ENCODE measurements at places on chromosomes 2 and 18.

GRCh38 chr2:8389431-8390108 is 292.3 kb upstream of the ID2 start:
- no peak for DNase-seq

GRCh38 chr18:59219672-59220163 is at the start of gene GRP:
TSS of gene GRP (plus strand) at chr18:59220158. CDS start at chr18:59220266, 108 bp downstream.
- DNase-seq = no peak

DNA sequence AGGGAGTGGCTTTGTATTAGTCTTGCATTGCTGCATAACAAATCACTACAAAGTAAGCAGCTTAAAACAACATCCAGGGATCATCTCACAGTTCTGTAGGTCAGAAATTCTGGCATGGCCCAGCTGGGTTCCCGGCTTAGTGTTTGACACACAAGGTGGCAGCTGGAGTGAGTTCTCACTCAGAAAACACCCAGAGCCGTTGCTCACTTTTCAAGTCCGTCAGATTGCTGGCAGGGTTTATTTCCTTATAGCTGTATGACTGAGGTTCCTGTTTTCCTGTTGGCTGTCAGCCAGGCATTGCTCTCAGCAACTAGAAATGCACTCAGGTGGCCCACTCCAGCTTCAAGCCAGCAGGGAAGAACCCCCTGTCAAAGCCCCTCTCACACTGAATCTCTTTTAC is 324.1 kb downstream of the CCDC178 start:
- DNase-seq = no peak

DNA sequence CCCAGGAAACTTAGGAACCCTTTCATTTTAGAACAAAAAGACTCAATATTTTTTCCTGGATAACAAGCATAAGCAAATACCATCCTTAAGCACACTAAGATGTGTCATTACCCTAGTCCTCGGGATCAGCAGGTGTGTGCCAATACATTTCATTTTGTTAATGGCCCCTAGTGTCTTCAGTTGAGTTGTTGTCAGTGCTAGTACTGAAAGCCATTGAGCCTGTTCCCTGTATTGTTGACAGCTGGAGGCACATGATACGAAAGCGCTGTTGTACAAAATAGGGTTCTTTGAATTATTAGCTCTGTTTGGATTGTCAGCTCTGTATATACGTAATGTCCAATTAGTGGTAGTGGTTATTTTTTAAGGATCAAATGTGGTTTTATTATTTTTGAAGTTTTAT is 29.5 kb downstream of the VAPA start:
- no peak for DNase-seq

- no peak for DNase-seq
These were observed 31.0 kb downstream of the KIF1A start for GRCh38 chr2:240789051-240789453.

DNA sequence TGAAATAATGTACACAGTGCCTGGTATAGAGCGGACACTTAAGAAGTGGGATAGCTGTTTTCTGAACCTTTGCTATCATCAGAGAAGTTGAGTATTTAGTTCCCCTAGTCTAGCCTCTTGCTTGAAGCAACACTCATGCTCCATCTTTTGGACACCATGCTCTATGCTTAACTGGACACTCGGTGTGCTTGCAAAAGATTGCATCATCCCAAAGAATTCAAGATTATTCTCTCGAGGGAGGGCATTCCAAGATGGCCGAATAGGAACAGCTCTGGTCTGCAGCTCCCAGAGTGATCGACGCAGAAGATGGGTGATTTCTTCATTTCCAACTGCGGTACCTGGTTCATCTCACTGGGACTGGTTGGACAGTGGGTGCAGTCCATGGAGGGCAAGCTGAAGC is 143.9 kb upstream of the FSHR start:
- no peak for DNase-seq

GRCh38 chr2:158600155-158600802 is 143.5 kb downstream of the PKP4 start:
- no peak for DNase-seq

GRCh38 chr18:79571211-79572092 is 108.2 kb upstream of the CTDP1 start:
- DNase-seq = no peak

GRCh38 chr2:105749583-105750400 is 5.1 kb downstream of the NCK2 start:
- DNase-seq = no peak

GRCh38 chr18:395456-396250 is 104.8 kb downstream of the COLEC12 start:
- DNase-seq = no peak

DNA sequence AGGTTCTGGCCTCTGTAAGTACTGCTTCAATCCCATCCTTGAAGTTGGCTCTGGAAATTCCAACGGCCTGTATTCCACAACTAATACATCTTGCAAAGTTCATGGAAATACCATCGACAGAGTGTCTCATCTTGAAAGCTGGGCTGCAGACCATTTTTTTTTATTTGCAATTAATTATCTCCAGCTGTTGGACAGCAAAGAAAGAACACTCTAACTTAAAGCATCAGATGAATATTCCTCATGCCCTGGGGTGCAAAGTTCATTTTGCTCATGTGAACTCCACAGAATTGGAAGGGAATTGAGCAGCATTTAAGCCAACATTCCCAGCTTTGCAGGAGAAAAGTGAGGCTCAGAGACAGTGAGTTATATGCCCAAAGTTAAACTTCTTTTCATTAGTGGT is 96.5 kb upstream of the PIEZO2 start:
- DNase-seq = no peak

DNA sequence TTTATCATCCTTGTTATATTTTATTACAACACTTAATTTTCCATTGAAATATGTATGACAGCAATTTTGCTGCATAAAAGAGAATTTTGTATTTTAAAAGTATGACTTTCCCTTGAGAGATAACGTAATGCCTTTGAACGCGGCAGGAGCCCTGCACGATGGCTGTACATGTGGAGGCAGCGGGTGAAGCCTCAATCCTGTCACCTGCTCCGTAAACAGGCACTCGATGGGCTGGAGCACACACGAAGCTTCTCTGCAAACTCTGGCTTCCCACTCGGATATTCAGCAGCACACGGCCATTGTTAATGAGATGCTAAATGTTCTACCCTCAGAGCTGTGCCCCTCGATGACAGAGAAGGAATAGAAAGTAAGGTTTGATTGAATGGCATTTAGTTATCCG is 184.4 kb downstream of the RTP5 start:
- no peak for DNase-seq

- peak; percentile 74 for DNase-seq
These were observed 84.5 kb downstream of the POU3F3 start for GRCh38 chr2:104938231-104938941.

GRCh38 chr18:59432803-59433597 is 73.9 kb upstream of the LMAN1 start:
- no peak for DNase-seq

DNA sequence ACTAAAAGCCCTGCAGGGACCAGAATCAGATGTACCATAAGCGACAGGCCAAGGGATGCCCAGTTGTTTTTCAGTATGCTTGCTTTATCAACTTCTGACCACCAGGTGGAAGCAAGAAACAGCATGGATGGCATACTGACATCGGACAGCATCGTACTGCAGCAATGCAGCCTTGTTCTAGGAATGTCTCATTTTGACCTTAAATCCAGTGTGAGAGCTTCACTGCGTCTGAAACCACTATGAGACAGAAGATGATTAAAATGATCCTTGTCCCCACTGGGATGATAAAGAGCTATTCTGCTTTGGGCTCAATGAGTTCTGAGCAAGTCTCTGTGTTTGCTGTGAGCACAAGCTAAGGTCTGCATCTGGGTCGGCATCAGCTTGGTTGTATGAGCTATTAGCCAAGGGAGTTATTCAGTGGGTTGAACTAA is 54.3 kb downstream of the CDK15 start:
- DNase-seq = peak; percentile 20

- no peak for DNase-seq
These were observed 167.8 kb upstream of the TRIB2 start for GRCh38 chr2:12548906-12549305.

- DNase-seq = no peak
These were observed 3.0 kb downstream of the LRRFIP1 start for GRCh38 chr2:237630216-237631000.

DNA sequence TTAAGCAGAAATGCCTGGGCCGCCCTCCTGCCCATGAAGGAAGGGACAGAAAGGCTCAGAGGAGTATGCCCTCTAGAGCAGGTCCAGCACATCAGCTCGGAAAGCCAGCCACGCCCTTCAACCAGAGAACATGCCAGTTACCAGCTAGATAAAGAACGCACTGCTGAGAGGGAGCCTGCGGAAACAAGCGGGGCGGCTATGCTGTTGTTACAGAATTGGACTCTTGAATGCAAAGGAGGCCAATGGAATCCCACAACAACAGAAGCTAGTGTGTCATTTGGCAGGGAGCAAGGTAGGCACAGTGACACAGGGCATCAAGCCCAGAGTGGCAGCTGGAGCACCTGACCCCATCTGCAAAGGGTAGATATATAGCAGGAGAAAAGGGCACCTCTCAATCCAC is 242.9 kb upstream of the ID2 start:
- no peak for DNase-seq

- no peak for DNase-seq
These were observed 144.9 kb downstream of the TNS1 start for GRCh38 chr2:217857624-217858506.

DNA sequence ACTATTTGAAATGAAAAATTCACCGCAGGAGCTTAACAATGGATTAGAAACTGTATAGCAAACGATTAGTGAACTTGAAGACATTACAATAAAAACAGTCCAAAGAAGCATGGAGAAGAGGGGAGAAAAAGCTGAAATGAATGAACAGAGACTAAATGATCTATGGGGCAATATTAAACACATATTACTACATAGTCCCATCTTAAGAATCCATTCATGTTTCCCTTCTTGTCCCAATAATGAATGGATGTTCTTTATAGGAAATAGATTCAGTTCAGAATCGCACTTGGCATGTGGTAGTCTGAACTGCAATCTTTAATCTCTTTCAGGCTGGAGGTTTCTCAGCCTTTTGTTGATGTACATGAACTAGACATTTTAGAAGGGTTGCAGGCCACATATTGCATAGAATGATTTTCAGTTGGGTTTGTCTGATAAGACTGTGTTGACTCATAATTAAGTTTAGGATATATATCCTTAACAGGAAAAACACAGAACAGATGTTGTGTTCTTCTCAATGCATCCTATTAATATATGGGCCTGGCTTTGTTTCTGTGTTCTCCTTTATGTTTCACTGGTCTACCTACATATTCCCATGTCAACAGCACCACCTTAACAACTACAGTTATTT is 27.9 kb downstream of the CCDC88A start:
- DNase-seq = no peak

- DNase-seq = no peak
These were observed 247.9 kb upstream of the POU3F3 start for GRCh38 chr2:104606056-104606455.

- no peak for DNase-seq
These were observed 39.5 kb upstream of the SLC14A1 start for GRCh38 chr18:45684341-45685115.

- DNase-seq = no peak
These were observed 26.0 kb downstream of the PLEK start for GRCh38 chr2:68391099-68391498.

DNA sequence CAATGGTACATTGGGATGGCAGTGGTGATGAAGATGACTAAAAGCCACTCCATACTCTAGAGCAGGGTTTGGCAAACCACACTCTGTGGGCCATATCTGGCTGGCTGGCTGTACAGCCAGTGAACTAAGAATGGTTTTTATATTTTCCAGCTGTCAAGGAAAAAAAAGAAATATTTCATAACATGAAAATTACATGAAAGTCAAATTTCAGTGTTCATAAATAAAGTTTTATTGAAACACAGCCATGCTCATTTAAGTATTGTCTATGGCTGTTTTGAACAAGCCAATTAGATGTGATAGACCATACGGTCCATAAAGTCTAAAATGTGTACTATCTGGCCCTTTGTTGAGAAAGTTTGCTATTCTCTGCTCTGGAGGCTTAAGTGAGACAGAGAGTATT is 1.5 kb downstream of the TTC21B start:
- DNase-seq = no peak

- DNase-seq = no peak
These were observed 40.5 kb upstream of the EFHD1 start for GRCh38 chr2:232592772-232593395.

- no peak for DNase-seq
These were observed 16.9 kb upstream of the KCNG3 start for GRCh38 chr2:42510608-42511243.

DNA sequence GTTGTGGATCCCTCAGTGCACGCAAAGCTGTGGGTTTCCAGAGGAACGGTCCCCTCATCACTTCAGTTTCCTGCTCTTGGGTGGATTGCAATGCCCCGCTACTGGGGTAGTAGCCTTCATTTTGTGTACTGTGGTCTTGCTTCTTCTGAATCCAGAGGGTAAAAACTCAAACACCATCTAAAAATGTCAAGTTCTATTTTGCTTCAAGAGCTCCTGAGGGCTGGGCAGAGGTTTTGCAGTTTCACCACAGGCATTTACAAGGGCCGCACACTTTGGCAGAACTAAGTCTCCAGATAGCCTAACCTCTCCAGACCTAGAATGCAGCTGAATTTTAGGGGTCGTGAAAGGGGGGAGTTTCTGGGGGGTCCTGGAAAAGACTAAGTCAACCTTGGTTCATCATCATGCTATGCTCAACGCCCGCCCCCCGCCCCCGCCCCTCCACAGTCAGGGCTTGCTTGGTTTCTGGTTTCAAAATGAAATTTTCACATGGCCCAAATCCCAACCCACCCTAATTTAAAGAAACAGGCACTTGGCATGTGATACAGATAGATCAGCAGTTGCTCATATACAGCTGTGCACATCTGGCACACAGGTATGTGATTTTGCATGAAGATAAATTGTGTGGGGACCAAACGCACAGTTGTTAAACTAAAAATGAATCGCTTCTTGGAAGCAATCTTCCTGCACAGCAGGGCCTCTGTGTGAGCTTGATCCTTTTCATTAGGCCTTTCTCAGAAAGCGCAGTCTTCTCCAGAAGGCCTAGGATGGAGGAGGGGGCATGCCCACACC is 329.6 kb downstream of the OSR1 start:
- no peak for DNase-seq

DNA sequence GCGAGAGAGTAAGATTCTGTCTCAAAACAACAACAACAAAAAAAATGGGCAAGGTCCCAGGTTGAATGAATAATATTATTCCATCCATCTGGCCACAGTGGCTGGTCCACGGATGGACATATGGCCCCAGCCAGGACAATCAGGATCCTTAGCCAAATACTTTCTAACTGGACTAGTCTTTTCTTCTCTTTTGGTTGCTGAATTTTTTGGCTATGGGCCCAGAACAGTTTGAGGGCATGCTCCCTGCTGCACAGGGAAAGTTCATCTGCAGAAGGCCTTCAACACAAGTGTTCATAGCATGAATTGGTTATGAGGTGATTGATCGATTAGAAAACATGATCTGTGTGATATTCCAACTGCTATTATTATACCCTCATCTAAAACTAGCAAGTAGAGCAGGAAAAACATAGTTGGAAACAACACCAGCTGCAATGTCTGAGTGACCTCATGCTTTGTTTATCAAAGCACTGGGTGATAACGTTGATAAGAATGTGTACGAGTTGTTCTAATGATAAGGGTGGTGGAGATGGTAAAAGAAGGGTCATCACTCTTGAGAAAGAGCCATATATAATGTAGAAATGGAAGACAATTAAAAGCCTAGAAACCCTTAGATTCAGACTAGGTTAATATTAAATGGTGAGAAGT is 47.8 kb upstream of the RNF103 start:
- DNase-seq = no peak

- no peak for DNase-seq
These were observed 435.5 kb upstream of the MMADHC start for GRCh38 chr2:150023044-150023443.
